H7 (cell line): ENCODE measurements at places on chromosomes 5 and 9. TPM values are rescaled to one million over a fixed set of nuclear protein-coding genes. Genes with fewer than 3 reads are reported as not detected.

NR4A3 gene
- 0.10 and 0.18 TPM in 2 replicates for total RNA-seq

KIF4B gene
- total RNA-seq, result 0.03 and 0.33 TPM in 2 replicates

NR5A1 gene
- total RNA-seq, result 0.30 and 0.73 TPM in 2 replicates

HRH2 gene
- 5.5 and 5.8 TPM in 2 replicates for total RNA-seq

DDX4 gene
- not detected in 2 replicates for total RNA-seq

PLAC8L1 gene
- total RNA-seq, result 0.44 and 0.59 TPM in 2 replicates

CEL gene
- total RNA-seq, result 0.87 and 1.7 TPM in 2 replicates

RPP25L gene
- total RNA-seq, result 41.5 and 46.0 TPM in 2 replicates

OR13C8 gene
- not detected in 2 replicates for total RNA-seq

NIPAL4 gene
- not detected in 2 replicates for total RNA-seq

DNA sequence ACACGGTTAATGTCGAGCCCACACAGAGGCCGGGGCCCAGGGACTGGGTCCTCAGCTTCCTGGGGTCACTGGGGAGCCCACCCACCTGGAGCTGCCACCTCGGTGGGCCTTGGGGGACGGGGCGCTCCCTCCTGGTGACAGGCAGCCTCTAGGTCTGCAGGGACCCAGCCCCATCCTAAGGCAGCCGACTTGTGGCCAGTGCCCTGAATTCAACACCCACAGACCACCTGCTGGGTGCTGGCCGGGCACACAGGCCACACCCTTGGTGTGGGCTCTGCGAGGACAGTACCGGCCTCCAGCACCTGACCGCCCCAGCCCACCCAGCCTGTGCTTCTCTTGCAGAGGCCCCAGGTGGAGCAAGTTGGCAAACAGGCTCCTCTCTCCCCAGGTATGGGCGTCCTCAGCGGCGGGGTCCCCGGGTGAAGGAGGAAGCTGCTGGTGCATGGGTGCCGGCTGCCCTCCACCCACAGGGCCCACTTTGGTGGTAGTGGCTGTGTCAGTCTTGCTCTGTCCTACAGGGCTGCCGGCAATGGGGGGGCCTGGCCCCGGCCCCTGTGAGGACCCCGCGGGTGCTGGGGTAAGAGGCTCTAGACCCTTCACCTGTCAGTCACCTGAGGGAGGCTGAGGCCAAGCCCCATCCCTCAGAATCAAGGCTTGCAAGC is 8.3 kb downstream of the ENTPD8 start:
- DNase-seq, result peak; percentile 50

- peak; percentile 10 for DNase-seq
Observed at GRCh38 chr9:93091453-93092081, 4.5 kb upstream of the CARD19 start.

DNA sequence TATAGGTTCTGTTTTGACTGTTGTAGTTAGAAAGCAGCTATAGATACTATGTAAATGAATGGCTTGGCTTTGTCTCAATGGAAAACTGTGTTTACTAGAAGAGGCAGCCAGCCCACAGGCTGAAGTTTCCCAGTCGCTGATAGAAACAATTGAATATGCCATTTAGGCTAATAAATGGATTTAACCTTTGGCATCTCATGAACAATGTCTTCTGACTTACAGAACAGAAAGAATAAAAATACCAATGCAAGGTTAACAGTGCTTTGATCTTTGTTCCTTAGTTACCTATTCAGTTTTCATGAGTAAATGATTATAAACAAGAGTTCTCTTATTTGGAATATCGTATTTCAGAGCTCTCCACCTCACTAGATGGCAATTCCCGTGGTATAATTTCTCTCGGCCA is 120.6 kb downstream of the PAM start:
- DNase-seq, result no peak

- no peak for DNase-seq
Observed at GRCh38 chr9:38431116-38431515, 6.9 kb upstream of the IGFBPL1 start.

DNA sequence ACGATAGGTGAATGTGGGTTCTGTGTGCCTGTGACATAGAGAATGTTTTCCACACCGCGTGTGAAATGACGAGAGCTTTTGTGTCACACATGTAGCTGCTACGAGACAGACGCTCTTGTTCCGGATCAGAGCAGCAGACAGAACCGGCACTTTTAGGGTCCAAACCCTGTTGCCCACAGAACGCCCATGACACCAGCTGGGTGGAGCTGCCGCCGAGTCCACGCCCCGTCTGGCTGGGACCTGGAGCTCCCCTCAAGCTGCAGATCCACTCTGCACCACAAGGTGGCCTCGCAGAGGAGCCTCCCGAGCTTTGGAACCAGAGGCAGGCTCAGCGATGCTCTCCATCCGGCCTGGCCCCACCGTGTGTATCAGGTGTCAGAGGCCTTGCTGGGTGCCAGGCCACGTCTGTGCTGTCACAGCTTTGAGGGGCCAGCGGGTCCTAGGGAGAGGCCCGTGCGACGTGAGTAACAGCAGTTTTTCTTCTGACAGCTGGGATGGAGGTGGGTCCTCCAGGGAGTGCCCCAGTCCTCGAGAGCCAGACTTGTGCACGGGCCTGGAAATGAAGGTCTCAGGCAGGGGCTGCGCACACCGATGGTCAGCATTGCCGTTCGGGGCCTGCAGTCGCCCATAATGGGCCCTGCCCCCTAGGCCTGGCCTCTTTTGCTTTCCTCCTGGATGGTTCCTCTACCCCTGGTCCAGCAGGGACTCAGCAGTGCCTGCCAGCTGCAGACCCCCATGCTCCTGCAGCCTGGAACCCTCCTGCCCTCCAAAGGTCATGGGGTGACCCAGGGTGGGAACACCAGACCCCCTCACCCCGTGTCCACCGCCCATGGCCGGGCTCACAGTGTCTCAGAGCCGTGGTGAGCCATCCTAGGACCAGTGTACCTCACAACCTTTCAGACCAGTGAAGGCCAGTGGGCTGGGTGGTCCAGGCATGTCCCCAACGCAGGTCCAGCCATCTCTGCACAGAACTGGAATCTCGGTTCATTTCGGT is 2.5 kb upstream of the LRRC14B start:
- DNase-seq, result peak; percentile 98

DNA sequence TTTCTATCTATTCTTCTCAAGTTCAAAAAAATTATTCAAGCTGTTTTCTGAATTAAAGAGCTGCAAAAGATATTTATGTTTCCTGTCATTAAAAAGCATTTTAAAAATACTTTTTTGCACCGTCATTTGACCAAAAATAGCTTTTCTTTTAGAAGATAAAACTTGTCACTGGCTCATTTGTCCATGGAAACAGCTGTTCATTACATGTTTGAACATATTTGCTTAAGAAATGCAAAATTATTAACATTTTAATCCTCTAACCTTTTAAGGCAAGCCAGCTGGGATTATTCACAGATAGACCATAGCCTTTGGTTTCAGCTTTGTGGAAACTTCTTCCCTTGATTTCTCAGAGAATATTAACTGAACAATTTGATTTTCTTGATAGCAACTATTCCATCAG is 393.9 kb downstream of the TUSC1 start:
- DNase-seq, result no peak

GRCh38 chr9:92669527-92669889 is 423 bp downstream of the IPPK start:
- peak; percentile 79 for DNase-seq

GRCh38 chr9:102779356-102779755 is 215.8 kb upstream of the CYLC2 start:
- DNase-seq, result no peak

DNA sequence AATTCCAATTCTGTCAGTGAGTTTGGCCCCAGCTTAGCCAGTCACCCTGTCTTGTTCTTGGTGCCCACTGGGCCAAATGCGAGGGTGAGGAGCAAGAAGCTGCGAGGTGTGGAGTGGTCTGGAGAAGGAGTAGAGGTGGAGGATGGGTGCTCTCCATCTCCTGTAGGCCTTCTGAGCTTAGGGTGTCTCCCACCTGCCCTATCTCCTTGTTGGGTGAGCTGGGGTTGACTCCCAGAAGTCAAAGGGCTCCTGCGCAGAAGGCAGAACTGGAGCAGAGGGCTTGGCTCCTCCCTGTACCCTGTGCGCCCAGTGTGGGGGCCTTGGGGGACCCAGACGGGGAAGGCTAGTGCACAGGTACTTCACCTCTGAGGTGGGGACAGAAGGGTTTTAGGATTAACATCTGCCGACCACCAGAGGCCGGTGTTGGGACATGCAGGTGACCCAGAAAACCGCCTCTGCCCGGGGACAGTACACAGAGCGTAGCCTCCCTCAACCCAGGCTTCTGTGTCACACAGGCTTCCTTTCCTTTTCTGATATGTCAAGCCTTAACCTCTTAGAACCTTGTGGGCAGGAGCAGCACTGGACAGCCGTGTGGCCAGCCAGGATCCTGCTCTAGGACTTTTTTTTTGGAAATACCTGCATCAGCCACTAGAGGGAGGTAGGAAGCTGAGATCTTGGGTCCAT is 16.9 kb downstream of the IL5 start:
- peak; percentile 51 for DNase-seq

DNA sequence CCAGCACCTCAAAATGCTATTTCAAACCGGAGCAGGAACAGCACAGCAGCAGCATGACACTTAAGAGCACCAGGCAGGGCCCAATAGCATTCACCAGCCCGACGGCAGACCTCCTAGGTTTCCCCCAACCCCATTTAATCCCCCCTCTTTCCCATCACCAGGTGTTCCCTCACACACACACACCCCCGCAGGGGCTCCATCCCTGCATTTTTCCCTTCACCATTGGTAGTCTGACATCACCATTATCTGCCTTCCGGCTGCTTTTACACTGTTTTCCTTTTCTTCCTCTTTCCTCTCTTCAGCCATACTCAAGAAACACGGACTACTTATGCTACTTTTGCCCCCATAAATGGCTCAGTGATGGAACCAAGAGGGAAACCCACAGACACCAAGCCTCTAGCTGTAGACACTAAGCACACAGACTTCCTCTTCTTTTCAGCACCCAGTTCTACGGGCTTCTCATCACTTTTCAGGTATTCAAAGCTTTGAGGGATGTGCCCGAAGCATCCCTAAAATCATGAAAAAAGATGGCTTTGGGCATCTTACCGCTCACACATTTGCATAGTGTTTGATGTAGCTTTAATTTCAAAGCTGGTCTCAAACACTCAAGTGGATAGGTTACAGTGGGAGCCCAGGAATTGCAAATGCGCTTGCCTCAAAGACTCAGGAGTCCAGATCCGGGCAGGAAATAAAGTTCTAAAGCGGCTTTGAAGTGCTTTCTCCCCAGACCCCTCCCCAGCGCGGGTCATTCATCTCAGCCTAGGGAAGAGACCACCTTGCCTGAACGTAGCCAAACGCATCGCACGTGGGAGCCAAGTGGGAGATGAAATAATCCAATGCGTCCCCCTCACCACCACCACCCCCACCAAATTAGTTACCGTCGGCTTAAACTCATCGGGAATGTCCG is 141.5 kb downstream of the TSSK1B start:
- peak; percentile 67 for DNase-seq

DNA sequence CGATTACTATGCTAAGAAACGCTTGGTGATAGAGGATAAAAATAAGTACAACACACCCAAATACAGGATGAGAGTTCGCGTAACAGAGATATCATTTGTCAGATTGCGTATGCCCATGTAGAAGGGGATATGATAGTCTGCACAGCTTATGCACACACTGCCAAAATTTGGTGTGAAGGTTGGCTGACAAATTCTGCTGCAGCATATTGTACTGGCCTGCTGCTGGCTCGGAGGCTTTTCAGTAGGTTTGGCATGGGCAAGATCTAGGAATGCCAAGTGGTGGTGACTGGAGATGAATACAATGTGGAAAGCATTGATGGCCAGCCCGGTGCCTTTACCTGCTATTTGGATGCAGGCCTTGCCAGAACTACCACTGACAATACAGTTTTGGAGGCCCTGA is 208.4 kb downstream of the PDZD2 start:
- no peak for DNase-seq

GRCh38 chr9:129338724-129339430 is 160.8 kb upstream of the IER5L start:
- DNase-seq, result no peak

GRCh38 chr5:150529555-150529954 is 21.6 kb downstream of the NDST1 start:
- DNase-seq, result no peak

DNA sequence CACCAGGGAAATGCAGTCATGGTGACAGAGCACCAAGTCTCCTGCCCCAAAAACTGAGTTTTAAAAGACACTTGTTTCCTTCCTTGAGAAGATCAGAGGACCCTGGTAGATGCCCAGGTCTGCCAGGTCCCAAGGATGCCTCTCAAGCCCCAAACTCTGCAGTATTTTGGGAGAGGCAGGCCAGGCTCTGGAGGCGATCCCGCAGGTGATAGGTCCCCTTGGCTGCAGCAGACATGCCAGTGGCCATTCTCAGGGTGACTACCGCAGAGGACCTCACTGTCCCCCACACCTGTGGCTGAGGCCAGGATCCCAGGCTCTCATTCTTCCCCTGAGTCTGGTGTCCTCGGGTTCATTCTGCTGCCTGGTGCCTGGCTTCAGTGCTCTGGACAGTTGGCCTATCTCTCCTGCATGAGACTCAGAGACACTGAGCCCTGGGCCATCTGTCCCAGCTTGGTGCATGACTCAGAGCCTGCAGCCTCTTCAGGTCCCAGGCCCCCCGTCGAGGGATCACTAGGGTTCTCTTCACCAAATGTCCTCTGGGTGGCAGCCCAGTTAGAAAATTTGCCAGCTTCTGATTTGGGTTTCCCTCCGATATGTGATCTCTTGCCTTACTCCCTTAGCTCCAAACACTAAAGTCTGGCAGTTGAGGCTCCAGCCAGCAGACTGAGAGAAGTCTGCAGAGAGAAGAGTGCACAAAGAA is 59.7 kb upstream of the GARNL3 start:
- peak; percentile 64 for DNase-seq

DNA sequence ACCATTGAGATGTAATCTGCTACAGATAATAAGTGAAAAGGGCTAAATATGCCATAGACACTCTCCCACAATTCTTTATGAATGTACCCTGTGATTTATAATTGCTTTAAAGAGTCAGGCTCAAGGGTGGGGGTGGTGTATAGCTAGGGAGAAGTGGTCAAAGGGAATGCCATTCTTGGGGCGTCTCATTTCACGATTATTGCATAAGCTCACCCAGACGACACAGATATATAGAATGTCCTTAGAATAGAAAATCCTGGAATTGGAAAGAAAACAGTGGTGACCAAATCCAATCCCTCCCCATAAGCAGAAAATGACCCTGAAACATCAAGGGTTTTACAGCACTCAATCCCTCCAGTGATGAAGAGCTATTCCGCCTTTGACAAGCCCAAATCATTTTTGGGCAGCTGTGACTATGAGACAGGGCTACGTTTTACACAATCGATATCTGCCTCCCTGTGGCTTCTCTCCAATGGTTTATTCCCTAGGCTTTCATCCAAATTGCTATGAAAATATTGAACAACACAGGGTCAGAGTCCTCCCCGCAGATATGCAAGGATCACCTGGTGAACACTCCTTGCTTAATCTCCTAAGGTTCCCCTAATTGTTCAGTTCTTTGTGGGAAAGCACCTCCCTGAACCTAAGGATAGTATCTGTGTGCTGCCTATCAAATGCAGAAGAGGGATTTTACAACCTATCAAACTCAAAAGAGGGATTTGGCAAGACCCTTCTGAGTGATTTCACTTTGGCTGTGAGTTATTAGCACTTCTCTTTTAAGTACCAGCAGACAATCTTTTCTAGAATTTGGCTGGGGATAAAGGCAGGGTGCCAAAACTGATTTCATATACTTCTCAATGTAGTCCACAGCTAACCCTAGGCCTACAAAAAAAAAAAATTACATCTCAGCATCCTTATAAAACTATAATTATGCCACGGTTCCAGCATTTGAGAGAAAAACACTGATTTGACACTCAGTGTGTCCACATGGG is 144.9 kb upstream of the CDH6 start:
- no peak for DNase-seq

- DNase-seq, result no peak
Observed at GRCh38 chr5:7320701-7321301, 75.1 kb upstream of the ADCY2 start.
